ENCODE measurements at places on chromosomes 2 and 18. TPM values are rescaled to one million over a fixed set of nuclear protein-coding genes. Genes with fewer than 3 reads are reported as not detected.

RAD51AP2 gene
- 1.2 TPM for total RNA-seq

C1QL2 gene
- total RNA-seq = not detected

PLEKHH2 gene
- total RNA-seq = 11.2 TPM

SPC25 gene
- total RNA-seq = 38.9 TPM

TUBA3E gene
- total RNA-seq = not detected

KCNK3 gene
- total RNA-seq = not detected

RAB17 gene
- not detected for total RNA-seq

ALKAL2 gene
- not detected for total RNA-seq

RAB6C gene
- not detected for total RNA-seq

LONRF2 gene
- 0.37 TPM for total RNA-seq

EGR4 gene
- not detected for total RNA-seq

REG3A gene
- total RNA-seq = not detected

All from neural progenitor cell (in vitro differentiated cells).